ENCODE measurements at places on chromosomes 2 and 18.

GRCh38 chr2:2260696-2261268, 70.3 kb downstream of the MYT1L start:
- no peak for DNase-seq

DNA sequence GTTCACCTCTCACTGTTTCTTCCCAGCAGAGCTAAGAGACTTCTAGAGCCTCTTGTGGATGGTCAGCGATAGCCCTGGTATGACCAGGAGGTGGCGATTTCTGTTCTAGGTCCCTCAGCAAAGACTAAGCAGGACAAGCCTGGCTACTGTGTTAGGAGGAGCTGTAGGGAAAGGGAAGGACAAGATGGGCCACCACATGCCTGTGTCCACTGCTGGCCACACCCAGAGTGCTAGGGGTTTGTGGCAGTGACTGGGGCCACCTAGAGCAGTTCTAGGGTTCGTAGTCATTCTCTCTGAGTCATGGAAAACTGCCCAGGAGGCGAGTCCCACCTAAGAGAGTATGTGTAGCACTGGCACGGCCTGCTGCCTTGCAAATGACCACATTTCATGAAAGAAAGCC, 179.4 kb downstream of the ALPK2 start:
- DNase-seq, result no peak

GRCh38 chr2:201233812-201234662, 26.3 kb upstream of the CASP8 start:
- no peak for DNase-seq

- peak; percentile 98 for DNase-seq
These were observed 11.5 kb downstream of the IGFBP5 start for GRCh38 chr2:216683846-216684245.

GRCh38 chr2:178905261-178905660, 98.0 kb upstream of the TTN start:
- DNase-seq, result no peak

DNA sequence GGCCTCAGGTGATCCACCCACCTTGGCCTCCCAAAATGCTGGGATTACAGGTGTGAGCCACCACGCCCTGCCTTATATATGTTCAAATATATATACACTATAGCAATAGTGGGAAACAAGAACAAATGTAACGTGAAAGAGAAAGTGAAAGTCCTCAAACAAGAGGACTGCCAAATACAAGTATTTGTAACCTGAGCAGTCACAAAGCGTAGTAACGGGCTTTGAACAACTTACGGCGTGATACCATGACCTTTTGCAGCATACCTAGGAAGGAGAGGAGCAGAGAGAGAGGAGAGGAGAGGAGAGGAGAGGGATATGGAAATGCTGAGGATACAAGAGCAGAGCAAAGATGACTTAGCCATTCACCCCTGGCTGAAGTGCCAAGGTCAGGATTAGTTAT, 113.8 kb upstream of the RGPD4 start:
- DNase-seq, result no peak

DNA sequence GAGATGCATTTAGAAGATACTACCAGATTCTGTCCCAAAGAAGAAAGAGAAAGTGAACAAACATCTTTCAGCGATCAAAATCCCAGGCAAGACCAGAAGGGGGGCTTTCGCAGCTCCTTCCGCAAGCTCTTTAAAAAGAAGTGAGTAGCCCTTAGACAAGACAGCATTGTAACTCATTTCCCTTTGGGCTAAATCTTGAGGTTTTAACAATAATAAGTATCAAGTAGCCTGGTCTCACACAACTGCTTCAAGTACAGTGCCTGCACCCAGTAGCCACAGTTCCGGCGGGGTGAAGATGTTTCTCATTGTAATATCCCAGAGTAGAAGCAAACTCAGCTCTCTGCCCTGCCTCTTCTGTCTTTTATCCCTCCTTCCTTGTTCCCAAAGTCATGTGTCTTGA, 76.3 kb downstream of the ARHGEF33 start:
- DNase-seq, result no peak

- DNase-seq, result no peak
These were observed 125.2 kb downstream of the PTGR3 start for GRCh38 chr18:75083761-75084160.

DNA sequence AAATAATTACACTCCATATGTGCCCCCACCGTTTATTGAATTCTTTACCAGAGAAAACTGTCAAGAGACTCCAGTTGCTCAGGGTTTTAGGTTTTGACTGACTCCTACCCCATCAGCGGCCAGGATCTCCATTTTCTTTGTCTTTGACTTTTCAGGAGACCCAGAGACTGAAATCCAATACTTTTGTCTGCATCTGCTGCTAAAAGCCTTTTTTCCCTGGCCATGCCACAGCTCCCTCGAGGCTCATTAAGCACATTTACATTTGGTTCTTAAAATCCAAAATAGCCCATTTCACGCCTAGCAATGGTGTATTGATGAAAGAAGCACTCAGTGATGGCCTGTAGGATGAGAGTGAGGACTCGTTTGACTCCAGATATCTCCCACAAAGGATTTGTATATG, 332.6 kb upstream of the ACVR2A start:
- no peak for DNase-seq

DNA sequence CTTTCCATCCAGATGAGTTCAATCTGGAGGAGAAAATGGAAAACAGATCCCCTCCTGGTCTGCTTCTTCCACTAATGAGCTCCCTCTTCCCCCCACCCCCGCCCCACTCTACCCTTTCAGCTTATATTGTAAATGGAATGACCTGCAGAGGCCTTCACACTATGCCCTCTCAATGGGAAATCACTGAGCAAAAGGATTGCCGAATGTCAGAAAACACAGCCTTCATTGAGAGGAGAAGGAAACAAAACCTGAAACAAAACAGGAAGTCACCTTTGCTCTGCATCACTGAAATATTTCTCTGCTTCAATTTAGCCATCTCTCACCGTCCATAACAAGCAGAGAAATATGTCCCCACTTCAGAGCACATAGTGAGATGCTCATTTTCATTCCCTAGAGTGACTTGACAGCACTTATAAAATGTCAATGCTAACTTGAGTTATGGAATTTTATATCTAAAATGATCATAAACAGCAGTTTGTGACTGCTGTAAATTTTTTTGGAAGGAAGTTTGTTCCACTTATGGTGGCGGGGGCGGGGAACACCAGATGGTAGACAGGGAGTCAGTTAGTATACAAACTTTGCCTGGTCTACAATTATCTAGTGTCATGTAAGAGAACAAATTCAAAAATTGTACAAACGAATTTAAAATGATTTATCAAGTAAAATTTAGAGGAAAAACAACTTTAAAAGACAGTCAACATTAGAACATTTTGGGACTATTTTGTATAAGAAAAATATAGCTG, 1.8 kb upstream of the FRZB start:
- DNase-seq, result no peak

DNA sequence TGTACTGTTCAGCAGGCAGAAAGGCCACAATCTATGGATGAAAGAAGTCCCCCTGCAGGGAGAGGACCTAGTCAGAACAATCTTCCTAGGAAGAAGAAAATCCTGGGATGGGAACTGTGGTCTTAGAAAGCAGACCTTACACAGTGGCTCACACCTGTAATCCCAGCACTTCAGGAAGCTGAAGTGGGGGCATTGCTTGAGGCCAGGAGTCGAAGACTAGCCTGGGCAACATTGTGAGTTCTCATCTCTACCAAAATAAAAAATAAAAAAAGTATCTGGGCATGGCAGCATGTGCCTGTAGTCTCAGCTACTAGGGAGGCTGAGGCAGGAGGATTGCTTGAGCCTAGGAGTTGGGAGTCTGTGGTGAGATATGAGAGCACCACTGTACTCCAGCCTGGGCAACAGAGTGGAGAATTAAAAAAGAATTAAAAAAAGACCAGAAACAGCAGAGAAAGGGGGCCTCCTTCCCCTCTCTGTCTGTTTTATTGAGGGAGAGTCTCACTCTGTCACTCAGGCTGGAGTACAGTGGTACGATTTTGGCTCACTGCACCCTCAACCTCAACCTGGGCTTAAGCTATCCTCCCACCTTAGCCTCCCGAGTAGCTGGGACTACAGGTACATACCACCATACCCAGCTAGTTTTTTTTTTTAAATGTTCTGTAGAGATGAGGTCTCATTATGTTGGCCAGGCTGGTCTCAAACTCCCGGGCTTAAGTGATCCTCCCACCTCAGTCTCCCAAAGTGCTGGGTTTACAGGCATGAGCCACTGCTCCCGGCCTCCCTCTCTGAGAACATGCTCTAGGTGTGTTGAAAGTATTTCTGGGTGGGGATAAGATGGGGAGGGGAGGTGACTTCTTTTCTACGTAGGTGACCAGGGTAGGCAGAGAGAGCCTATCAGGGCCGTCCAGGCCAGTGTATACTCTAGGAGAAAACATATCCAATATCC, 7.4 kb downstream of the RHOB start:
- no peak for DNase-seq

- no peak for DNase-seq
These were observed 235.9 kb downstream of the TFCP2L1 start for GRCh38 chr2:121049131-121049530.

DNA sequence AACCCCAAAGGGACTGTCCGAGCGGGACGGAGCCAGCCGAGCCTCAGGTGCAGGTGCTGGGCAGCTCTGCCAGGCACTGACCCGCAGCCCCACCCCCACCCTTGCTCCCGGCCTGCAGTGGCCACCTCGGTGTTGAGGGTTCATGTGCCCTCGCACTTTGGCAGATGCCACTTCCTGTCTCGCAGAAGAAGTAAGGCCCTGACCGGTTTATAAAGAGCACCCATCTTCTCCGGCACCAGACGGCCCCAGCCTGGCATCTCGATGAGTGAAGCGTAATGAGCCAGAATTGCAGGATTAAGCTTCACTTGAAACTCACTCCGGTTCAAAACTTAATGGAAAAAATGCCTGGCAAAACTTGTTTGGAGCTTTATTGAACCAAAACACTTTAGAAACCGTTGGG, 10.9 kb upstream of the NFATC1 start:
- no peak for DNase-seq

- no peak for DNase-seq
These were observed 65.9 kb upstream of the FAM98A start for GRCh38 chr2:33665039-33665438.

DNA sequence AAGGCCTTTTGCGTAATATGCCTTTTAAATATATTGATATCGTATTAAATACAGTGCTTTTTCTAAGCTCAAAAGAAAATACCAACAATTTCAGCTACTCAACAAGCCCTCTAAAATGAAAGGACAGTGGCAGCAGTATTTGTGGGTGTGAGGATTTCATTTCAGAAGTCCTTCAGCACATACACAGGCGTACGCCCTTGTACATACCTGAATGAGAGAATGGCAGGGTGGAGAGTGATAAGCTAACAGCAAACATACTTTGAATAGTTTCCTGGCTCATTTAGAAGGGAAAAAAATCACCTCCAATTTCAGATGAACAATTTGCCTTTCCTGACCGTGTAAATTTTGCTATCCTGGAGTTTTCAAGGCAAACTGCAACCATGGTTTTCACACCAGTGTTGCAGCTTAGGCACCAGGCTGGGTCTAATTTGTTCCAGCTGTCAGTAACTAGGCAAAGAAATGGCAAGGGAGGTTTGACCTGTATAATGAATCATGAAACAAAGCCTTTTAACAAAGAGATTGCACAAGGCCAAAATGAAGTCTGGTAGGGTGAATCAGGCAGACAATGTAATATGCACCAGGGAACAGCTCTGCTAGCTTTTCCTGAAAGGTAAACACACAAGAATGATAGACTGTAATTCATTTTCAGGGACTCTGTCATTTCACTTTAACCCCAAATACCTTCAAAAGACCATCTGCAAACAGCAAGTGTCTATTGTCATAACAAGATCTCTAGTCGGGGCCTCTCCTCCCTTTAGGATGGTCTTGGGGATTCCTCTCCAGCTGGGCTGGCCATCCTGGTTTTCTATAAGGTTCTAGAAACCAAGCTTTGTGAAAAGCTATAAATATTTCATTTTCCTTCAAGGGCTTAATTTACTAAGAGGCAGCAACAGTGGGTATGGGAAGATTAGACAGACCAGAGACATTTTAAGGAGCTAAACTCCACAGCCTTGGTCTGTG, 11.5 kb downstream of the ANKRD29 start:
- peak; percentile 48 for DNase-seq

- peak; percentile 36 for DNase-seq
These were observed 180.1 kb downstream of the CDH2 start for GRCh38 chr18:27996801-27997272.

GRCh38 chr18:74942319-74942910, 266.5 kb downstream of the PTGR3 start:
- DNase-seq, result no peak

DNA sequence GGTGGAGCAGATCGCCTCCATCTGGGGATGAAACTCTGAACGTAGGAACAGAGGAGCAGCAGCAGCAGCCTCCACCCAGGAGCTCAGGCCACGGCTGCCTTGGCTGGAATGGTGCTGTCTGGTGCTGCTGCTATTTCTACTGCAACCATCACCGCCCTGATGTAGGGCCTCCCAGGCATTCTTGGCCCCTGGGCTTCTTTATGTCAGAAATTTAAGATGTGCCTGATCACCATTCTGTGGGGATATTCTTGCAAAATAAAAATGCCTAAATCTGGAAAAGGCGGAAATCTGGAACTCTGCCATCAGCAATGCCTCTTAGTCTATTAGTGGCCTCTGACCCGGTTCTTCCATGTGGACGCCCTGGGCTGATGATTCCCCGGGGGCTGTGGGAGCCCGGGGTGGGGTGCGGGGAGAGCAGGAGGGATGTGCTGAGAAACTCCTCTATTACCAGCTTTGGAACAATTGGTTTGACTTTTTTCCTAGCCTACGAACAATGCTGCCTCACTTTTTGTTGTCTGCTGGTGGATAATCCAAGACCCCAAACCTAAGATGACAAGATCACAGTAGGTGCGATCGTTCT, 47.2 kb downstream of the FAM124B start:
- no peak for DNase-seq

- no peak for DNase-seq
These were observed 66.7 kb upstream of the DAPL1 start for GRCh38 chr2:158728422-158728821.

- DNase-seq, result no peak
These were observed 727.6 kb upstream of the DDX18 start for GRCh38 chr2:117086943-117087250.

DNA sequence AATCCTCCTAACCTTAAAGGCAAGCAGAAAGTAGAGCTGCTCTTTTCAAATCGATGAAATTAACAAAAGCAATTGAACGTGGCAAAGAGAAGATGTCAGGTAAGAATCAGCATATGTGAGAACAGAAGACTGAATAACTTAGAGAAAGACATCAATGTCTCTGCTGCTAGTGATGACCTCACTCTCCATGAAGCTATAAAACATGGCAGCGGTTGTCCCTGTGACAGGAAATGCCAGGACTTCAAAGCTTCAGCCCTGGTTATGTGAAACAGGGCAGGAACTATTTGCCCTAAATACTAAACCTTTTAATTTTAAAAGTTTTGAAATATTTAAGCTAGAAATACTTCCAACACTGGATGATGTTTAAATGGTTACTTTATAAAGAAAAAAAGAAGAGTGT, 383.7 kb downstream of the XIRP2 start:
- DNase-seq, result no peak

- DNase-seq, result peak; percentile 87
These were observed 124.2 kb upstream of the ZNF516 start for GRCh38 chr18:76619261-76619620.
